ENCODE measurements at places on chromosomes 1 and 21.

GRCh38 chr1:32250893-32251716, at the start of gene LCK:
TSS of gene LCK (plus strand) at chr1:32251265. CDS start at chr1:32274330, 23,065 bp downstream.
- DNase-seq = no peak

DNA sequence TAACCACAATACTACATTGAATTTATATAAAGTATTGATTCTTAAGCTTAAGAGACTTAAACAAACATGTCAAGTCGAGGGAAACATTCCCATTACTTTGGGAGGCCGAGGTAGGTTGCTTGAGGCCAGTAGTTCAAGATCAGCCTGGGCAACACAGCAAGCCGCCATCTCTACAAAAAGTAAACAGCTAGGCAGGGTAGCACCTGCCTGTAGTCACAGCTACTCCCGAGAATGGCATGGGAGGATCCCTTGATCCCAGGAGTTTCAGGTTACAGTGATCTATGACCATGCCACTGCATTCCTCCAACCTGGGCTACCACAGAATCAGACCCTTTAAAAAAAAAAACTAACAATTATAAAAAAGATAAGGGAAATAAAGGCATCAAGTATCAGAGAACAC, 50.4 kb downstream of the EIF4G3 start:
- DNase-seq = no peak

DNA sequence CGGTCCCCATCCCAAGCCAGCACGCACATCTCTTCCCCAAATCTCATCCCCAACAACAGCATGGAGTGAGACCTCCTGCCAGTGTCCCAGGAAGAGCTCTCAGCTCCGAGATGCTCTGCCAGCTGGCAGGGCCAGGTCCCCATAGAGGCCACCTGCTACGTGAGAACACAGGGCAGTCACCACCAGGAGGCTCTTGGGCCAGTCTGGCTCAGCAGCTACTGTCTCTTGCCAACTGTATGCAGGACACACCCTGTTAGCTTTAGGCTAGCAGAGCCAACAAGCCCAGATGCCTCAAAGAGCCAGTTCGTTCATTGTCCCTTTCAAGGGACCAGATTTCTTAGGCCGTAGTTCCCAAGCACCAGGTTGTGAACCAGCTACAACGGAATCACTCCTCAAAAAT, 36.9 kb downstream of the FBXO2 start:
- no peak for DNase-seq

DNA sequence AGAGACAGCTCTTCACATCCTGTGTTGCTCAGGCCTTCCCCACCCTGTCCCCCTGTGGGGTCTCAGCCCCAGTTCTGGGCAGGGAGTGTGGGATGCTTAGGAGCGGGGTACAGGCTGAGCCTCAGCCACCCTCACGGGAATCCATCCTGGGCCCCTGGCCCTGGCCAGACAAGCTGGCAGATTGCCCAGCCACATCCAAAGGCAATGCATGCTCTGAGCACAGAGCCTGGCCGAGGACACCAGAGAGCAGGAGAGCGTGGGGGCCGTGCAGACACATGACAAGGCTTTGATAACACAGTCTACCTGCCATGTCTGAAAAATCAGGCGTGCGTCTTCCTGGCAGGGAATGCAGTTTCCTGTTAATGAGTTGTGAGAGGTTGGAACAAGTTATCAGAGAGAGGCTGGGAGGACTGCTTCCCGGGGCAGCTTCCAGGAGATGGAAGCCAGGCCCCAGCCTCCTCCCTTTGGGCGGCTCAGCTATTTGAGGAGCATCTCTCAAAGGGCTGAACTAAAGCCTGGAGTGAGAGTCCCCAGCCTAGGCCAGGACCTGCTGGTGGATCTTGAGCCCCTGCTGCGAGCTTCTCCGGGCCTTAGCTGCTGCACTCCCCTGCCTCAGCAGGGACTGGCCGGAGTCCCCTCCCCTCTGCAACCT, 72.2 kb upstream of the SELENON start:
- DNase-seq = no peak

- DNase-seq = no peak
Measured at GRCh38 chr1:88595355-88596002, 88.6 kb upstream of the PKN2 start.

- no peak for DNase-seq
Measured at GRCh38 chr21:21997390-21998333, 999.5 kb downstream of the NCAM2 start.

DNA sequence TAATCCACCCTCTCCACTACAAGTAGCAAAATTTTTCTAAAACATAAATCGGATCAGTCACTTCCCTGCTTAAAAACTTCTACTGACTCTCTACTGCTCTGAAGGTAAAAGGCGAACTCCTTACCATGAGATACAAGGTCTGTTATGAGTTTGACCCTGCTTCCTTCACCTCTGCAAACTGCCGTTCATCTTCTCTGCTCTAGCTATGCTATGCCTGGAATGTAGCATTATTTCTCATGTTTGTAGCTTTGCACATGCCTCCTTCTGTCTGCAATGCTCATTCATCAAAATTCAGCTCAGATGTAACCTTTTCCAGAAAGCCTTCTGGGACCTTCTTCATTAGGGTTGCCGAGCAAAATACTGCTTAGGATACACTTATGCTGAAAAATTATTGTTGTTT, 30.8 kb downstream of the RPL5 start:
- DNase-seq = no peak

GRCh38 chr21:29384683-29385359, 86.1 kb downstream of the BACH1 start:
- DNase-seq = no peak

DNA sequence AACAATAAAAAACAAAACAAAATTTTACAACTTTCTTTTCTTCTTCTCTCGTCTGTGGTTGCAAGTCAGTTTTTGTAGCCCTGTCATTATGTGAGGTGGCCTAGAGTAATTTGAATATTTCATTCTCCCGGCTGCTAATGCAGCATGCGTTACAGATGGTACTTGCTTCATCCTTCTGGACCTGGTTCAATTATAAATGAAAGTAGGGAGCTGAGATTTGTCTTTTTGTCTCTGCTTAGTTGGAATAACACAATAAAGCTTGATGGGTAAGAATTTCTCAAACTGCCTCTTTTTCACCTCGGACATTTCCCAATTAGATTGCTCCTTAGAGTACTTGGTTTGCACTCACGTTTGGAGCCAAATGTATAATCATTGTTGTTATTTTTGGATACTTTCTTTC, 201.6 kb downstream of the PBX1 start:
- no peak for DNase-seq

DNA sequence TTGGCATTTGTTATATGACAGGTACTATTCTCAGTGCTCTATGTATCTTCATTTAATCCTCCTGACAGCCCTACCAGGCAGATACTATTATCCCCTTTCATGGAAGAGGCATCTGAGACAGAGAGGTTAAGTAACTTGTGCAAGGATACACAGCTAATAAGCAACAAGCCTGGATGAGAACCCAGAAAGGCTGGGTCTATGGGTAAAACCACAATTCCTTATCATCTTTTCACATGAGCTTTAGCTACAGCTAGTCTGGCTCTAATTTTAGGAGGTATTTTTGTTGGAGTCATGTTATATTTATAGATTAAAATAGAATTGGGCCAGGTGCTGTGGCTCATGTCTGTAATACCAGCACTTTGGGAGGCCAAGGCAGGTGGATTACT, 27.7 kb downstream of the DNTTIP2 start:
- DNase-seq = no peak

GRCh38 chr1:65469889-65470340, 49.4 kb downstream of the LEPR start:
- no peak for DNase-seq

GRCh38 chr1:150696590-150696989, 364 bp downstream of the GOLPH3L start:
- DNase-seq = no peak

DNA sequence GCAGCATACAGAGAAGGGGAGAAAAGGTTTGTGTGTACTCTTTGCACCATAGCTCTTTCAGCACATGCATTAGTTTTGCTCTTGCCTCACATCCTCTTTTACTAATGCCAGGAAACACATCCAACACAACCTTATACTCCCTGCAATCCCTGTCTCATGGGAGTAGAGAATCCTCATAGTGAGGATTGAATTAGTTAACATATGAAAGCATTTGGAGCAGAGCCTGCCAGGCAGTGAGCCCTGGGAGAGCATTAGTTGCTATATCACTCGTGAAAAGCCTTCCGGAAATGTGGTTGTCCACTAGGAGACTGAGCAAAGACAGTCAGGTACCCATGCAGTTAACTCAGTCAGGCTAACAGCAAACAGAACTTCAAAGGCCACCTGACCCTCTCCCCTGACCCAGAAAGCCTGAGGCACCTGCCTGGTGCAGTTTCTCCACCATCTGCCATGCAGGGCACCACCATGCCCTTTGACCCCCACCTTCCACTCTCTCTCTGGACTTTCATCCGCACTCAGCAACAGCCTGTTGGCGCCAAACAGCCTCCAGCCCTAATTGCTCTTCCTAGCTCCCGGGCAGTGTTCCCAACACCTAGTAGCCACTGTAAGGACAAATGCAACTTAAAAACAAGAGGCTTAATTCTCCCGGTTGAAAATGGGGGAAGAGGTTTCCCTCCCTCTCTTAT, 14.9 kb upstream of the AGT start:
- DNase-seq = peak; percentile 17

GRCh38 chr1:153527023-153527682, 8.6 kb downstream of the S100A6 start:
- no peak for DNase-seq

DNA sequence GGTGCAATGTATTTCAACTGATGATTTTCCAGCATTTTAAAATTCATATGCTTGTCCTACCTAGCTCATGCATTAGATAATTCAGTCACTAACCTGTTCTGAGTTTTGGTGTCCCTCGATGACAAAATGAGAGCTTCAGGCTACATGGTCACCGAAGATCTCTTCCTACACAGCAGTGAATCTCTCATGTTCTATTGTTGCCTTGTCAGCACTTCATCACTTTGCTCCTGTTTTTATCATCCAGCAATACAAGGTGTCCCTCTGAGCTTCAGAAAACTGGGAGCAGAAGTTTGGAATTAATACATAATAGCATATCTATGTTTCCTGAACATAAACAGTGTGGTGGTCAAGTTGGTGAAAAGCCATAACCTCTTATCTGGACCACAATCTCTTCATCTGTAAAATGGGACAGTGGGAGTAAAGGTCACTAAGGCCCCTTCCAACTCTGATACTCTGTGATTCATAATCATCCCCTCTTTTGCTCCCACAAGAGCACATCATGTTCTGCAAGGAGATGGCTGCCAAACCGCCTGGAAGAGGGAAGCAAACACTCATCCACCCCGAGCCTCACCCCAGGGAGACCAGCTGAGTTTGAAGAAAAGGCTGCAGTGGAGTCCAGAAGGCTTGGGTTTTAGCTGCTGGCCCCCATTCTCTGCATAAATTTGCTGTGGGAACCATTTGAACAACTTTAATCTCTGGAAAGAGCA, 137.9 kb upstream of the F3 start:
- no peak for DNase-seq

DNA sequence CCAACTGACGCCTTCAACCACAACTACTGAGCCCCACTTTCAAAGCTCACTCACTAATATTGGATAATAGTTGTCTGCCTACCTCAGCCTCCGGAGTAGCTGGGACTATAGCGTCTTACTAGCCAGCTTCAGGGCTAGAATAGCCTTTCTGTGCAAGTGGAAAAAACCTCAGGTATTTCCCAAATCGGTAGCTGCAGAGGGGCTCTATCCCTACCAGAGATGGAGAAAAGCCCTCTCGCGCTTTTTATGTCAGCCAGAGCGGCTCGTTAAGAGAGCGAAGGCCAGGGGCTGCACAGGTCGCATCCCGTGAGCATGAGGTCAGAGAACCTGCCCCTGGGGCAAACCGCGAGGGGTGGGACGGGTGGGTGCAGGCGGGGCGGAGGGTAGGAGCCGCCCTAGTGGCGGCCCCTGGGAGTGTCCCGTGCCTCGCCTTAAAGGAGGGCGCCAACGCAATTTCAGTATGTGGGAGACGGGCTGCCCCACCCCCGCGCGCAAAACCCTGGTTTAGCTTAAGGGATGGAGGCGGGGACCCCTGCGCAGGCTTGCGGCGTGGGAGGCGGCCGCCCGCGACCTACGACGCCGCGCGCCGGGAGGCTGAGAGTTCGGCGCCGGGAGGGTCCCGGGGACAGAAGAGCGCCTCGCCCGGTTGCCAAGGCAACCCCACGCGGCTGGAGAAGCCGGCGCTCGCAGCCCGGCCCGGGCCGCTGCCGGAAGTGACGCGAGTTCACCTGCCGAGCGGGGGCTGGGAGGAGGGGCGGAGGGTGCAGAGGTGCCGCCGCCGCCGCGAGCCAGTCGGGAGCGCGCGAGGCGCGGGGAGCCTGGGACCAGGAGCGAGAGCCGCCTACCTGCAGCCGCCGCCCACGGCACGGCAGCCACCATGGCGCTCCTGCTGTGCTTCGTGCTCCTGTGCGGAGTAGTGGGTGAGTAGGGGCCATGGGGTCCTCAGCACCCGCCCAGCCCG, at the start of gene CXADR:
TSS of gene CXADR (plus strand) at position 791 of the 961 bp plus-strand sequence. CDS start at position 878, 87 bp downstream.
- DNase-seq = peak; percentile 73

- no peak for DNase-seq
Measured at GRCh38 chr1:20150969-20151368, 11.8 kb downstream of the PLA2G2F start.

- no peak for DNase-seq
Measured at GRCh38 chr1:99662539-99663080, 16.7 kb downstream of the PALMD start.

All from hippocampal formation (tissue), 2 donors.